Lower lobe of right lung (tissue), 2 donors: ENCODE measurements at places on chromosomes 7 and 10. TPM values are rescaled to one million over a fixed set of nuclear protein-coding genes. Genes with fewer than 3 reads are reported as not detected.

The SHH gene
- 7.3 TPM for total RNA-seq

The MYOZ1 gene
- total RNA-seq, result 2.9 TPM

The AHCYL2 gene
- total RNA-seq, result 91.0 TPM

- no peak for DNase-seq
Measured at GRCh38 chr10:82883603-82884002, 1008.6 kb downstream of the NRG3 start.

DNA sequence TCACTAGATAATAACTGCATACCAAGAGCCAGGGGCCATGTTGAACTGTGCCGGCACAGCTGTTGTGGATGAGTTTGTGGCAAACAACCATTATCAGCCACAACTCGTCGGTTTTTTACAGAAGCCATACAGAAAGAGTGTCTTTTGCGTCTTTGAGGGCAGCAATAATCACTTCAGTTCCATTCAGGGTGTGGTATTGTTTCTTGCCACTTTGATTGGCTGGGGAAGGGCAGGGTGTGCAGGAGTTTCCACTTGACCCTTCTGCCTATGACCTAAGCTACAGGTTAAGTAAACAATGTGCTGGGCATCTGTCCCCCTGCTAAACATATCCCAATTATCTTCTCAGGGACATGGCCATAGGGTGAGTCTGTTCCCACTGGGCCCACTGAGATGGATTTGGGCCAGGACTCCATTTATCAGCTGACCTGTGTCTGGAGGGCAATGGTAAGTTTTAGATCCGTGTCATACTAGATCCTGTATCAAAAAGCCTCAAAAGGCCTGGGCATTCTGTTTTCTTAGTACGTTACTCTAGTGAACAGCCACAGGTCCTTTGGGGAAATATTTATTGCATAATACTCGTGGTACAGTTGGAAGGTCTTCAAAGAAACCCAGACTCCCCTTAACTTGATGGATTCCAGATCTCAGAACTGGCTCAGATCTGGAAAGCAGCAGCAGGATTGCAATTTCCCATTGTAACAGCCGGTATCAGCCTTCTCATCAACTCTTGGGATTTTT, 15.9 kb downstream of the ZNF3 start:
- no peak for DNase-seq

- DNase-seq, result no peak
Measured at GRCh38 chr10:8951440-8952089, 897.1 kb downstream of the GATA3 start.

DNA sequence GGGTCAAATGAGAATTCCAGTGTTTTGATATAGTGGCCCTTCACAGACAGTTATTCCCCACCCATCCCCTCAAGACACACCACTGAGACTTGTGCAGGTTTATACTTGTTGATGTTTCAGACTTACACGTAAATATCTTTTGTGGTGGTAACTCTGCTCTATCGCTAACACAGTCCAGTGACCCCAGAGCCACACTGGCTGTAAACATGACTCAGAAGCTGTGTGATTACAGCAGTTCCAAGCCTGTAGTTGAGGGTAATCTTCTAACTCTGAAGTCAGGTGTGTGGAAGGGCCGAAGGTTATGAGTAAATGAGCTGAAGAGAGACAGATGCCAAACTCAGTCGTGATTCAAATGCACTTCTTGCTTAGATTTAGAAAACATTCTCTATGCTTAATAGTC, 19.4 kb downstream of the NOBOX start:
- DNase-seq, result no peak

DNA sequence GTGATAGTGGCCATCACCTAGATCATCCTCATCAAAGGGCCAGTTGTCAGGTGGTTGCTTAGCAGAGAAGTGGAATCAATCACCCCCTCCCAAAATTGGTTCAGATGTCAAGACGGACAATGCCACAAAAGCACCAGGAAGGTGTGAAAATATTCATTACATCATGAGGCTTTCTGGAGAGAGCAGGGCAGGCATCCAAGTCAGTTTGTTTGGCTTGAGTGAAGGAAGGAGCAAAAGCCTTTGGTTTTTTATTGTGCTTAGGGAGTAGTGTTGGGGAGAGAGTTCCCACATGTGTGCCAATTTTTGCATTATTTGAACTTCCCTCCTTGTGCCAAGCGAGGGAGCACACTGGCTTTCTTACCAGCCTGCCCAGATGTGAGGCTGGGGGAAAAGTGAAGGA, 1082.9 kb downstream of the LRMDA start:
- DNase-seq, result no peak

GRCh38 chr7:25496476-25497368, 268.4 kb upstream of the NPVF start:
- no peak for DNase-seq
